ENCODE measurements at places on chromosomes 4 and X.

GRCh38 chr4:38788317-38788716, 5.5 kb upstream of the TLR10 start:
- no peak for DNase-seq

DNA sequence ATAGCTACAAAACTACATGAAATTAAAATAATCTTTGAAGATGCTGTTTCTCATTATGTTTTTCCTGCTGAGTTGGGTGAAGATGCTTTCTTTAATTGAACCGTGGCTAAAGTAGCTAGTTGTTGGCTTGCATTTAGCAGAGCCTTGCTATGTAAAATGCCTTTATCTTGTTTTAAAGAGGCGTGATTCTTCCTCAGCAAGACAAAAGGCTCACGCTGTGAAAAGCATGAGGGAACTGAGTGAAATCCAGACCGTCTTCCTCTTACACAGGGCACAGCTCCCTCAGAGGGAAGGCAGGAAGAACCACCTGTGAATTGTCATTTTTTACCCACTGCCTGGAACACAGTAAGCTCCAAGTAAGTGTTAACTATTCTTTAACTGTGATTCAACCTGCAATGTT, 39.0 kb upstream of the ZNF518B start:
- DNase-seq = no peak

DNA sequence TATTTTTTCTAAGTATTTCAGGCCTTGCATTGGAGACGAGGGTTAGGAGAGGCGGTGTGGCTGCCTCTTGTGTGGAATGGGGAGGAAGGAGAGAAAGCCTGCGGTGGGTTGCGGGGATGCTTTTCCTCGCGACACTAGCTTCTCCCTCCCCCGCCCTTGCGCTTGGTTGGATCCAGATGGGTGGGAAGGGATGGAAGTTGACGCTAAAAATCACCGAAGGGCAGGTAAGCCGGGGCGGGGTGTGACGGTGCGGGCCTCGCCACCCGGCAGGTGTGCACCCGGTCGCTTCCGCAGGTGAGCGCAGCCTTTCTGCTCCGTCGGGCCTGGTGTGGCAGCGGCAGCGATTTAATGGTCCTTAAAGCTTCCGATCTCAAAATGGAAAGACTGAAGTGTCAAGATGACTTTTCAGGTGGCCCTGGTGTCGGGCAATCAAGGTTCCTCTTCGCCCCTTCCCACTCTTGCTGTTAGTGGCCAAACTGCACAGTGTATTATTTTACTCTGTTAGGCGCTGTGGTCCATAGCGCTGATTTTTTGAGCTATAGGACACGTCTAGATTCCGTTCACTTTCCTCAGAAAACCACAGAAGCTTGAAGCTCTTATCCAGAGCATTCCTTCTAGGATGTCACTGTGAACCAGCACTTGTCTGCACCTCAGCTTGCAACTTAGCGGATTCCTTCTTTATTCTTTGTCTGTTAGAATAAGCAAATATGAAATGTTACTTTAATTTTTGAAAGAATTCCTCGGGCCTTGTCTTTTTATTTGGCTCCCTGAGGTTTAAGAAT, 765 bp downstream of the ENOPH1 start:
- DNase-seq = no peak

DNA sequence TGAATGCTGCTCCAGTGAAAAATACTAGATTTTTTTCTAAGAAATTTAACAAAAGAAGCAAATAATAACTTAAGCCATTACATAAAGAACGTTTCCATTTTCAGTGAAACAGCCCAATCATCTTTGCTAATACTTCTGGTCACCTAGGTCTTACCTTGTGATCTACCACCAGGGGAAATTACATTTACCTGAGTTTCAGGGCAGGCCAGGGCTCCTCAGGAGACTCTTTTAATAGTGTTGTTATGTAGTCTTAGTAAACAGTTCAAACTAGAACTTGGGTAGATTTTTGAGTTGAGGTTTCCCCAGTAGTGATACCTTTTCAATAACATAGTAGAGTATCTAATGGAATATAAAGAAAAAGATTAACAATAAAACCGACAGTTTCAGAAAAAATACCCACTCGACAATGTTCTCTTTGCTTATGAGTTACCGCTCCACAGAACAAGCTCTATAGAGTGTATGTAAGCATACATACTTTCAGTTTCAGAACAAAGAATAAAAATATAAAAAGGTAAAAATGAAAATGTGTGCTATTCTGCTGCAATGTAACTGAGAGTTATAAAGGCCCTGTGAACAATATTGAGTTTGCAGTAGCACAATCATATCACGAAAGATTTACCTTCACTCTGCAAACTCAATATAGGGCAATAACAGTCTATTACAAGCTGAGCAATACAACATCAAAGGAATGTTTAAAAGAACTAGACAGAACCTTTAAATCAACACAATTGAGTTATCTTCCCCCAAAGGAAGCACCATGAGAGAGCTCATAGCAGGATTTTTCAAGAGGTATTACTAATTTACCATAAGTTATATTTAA, 165.8 kb downstream of the ATOH1 start:
- DNase-seq = no peak

- peak; percentile 35 for DNase-seq
Measured at GRCh38 chr4:176052744-176053143, 12.9 kb upstream of the WDR17 start.

- no peak for DNase-seq
Measured at GRCh38 chrX:87626996-87627395, 109.4 kb downstream of the KLHL4 start.

GRCh38 chrX:151977009-151977408, 2.5 kb upstream of the GABRE start:
- no peak for DNase-seq

DNA sequence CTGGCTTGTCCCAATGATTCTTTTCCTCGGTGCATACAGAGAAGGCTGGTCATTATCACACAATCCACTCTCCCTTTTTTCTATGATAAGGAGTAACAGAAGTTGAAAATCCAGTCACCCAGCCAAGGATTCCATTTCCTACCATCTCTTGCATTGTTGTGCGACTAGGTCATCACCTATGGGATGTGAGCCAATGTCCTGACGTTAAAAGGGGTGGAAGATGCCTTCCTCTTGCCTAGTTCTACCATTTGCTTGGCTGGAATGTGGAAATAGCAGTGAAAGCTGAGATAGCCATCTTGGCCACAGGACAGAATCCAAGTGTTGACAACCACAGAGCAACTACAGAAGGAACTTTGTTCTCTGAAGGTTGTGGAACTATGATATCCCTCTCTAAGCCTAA, 132.2 kb upstream of the KIT start:
- DNase-seq = no peak

GRCh38 chr4:141686879-141687278, 50.5 kb downstream of the IL15 start:
- DNase-seq = no peak

DNA sequence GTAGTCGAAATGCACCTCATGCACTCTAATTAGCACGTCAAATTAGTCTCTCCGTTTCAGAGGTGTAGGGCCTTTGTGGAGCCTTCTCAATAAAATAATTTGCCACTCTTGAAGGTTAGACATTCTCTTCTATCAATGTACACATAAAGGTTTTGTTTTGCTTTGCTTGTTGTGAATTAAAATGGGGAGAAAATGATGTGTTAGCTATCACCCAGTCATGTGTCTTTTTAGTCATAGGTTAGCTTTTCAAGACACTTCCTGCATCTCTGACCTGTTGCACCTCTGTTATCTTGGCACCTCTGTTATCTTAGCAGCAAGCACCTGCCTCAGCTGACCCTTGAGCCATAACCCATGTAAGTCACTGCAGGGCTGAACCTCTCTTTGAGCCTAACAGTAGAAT, 936 bp downstream of the TMEM144 start:
- no peak for DNase-seq

- peak; percentile 70 for DNase-seq
Measured at GRCh38 chrX:19743386-19743785, 144.0 kb downstream of the SH3KBP1 start.

GRCh38 chr4:38611676-38612075, 52.3 kb upstream of the KLF3 start:
- DNase-seq = no peak

GRCh38 chr4:148261848-148262247, 180.4 kb downstream of the NR3C2 start:
- DNase-seq = no peak

DNA sequence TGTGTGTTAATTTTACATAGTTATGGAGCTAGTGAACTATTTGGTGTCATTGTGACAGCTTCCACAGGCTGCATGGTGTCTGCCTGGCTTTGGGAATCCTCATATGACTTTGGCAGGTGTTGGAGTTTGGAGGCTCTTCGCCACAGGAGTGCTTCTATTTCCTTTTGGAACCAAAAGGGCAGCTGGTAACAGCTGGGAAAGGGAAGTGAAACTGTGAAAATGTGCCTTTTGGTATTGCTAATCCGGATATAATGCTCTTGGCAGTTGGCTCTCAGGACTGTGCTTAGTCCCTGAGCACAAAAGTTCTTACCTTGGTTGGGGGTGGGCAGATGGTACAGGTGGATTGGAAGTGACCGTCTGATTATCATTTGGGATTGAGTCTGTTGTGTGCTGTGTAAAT, 18.1 kb downstream of the OFD1 start:
- no peak for DNase-seq

DNA sequence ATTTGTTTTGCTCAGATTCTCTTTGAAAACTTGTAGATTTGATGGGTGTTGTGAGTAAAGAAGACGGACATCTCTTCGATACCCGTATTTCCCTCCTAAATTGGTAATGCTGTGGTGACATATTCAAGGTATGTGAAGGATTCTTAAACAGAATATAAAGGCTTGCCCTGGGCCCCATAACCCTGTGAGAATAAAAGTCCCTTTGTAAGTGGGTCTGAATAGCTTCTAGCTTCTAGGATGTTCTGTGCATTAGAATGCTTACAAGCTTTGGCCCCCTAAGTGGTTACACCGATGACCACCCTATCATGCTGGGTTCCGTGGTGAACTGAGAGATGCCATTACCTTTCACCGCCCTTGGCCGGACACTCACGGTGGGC, 574 bp upstream of the MOB1B start:
- DNase-seq = no peak

DNA sequence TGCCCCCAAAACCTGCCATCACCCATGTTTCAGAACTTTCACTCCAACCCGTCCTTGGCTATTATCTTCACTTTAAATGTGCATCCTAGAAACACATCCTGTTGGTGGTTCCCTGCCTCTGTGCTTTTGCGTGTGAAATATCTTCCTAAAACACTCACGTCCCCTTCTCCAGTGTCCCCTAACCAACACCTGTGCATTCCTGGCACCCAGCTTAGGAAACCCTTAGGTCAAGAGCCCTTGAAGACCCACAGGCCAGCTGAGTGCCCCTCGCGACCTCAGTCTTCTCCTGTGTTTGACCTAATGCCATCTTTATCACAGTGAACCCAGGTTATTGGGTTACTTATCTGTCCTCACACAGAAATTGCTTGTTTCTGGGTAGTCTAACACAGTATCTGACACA, 117.6 kb downstream of the STK32B start:
- no peak for DNase-seq

DNA sequence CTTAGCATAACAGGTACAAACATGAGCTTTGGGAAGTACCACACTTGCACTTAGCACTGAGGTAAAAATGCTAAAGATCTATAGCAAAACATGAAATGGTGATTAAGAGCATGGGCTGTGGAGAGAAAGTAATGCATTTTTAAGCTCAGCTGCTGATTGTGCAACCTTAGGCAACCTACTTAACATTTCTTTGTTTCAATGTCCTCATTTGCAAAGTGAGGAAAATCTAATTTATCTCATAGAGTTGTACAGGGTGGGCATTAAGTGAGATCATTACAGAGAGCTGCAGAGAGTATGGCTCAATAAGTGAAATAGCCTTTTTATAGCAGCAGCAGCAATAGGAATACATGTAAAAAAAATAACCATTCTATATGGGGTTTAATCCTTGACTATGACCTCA, 87.0 kb downstream of the PAK3 start:
- DNase-seq = no peak

DNA sequence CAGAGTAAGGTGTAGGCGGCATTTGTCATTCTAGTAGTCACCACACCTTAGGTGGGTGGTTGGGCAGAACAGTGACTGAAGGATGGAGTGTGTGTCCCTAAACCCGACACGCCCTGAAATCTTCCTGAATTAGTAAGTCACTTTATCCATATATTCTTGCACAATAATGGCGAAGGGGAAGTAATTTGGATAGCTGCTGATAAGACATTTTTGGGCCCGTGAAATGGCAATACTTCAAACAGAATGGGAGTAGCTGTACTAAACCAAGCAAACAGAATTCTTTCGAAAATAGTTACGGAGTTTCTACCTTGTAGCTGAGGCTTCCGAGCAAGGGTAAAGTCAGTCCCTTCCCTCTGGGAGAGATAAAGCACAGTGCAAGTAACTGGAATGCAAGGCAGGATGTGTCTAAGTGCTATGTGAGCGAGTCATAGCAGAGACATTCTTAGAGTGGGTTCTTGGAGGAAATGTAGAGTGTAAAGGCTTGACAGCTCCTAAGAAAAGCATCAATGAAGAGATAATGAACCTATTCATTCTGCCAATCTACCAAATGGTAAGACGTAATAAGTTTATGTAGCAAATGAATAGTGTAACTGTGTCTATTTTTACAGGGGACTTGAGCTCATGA, 72.8 kb downstream of the CLCN5 start:
- no peak for DNase-seq

DNA sequence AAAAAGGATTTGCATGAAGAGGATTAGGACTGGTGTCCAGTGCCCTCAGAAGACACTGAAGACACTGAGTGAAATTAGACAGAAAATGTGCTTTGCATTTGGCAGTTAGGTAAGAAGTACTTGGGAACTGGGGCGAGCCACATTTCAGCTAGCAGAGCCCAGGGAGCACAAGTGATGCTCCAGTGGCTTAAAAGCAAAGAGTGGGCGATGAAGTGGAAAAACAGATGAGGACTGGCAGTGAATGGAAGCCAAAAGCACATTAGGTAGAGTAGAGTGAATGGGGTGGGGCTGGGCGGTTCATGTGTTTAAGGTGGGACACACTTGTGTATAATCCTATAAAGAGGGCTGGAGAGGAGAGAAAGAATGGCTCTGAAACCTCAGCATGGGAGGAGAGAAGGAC, 18.4 kb downstream of the DCLK2 start:
- no peak for DNase-seq

DNA sequence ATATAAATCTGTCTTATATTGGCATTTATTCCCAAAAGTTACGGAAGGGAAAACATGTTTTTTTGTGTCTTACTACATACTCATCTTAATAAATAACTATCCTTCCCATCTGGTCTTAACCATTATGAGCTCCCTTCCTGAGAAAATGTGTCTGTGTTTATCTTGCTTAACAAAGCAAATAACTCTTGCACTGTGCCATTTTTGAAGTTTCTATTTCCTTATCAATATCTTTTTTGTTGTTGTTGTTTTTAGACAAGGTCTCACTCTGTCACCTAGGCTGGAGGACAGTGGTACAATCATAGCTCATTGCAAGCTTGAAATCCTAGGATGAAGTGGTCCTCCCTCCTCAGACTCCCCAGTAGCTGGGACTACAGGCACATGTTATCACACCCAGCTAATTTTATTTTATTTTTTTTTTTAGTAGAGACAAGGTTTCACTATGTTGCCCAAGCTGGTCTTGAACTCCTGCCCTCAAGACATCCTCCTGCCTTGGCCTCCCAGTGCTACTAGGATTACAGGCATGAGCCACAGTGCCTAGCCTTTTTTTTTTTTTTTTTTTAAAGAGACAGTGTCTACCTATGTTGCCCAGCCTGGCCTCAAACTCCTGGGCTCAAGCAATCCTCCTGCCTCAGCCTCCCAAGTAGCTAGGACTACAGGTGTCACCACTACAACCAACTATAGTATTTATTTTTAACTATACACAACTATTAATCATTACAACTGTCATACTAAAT, 36.9 kb downstream of the CNOT6L start:
- no peak for DNase-seq

Data from GM12878 (cell line).